8988T (cell line): ENCODE measurements at places on chromosomes 5 and 9.

GRCh38 chr5:169569513-169569912 lies 14.1 kb upstream of the SPDL1 start:
- DNase-seq: no peak

GRCh38 chr5:141192110-141192725 lies at the start of gene PCDHB10:
TSS of gene PCDHB10 (plus strand) at chr5:141192353. CDS start at chr5:141192553, 200 bp downstream.
- peak; percentile 78 for DNase-seq

DNA sequence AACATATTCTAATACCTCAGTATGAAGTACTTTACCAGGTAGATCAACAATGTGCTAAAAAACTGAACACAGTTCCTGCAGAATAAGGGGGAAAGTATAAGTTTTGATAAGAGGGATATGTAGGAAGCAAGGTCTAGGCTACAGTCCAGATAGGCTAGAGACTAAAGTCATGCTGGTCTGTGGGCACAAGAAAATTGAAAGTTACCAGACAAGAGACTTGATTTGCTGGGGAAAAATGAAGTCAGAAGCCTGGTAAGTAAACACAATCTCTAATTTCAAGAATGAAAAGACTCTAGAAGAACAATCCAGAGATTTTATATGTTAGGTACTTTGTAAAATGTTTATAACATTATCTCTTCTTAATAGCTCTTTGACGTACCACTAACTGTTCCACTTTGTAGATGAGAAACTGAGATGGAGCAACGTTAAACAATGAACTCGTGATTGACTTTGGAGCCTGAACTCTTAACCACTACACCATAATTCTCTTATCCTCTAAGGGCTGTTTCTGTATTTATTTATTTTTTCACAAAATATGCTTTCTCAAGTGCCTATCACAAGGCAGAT lies 19.5 kb downstream of the ADAMTS6 start:
- no peak for DNase-seq

GRCh38 chr5:17163221-17163620 lies 54.2 kb upstream of the BASP1 start:
- DNase-seq: no peak

GRCh38 chr9:123346026-123346425 lies 10.0 kb upstream of the CRB2 start:
- DNase-seq: no peak

DNA sequence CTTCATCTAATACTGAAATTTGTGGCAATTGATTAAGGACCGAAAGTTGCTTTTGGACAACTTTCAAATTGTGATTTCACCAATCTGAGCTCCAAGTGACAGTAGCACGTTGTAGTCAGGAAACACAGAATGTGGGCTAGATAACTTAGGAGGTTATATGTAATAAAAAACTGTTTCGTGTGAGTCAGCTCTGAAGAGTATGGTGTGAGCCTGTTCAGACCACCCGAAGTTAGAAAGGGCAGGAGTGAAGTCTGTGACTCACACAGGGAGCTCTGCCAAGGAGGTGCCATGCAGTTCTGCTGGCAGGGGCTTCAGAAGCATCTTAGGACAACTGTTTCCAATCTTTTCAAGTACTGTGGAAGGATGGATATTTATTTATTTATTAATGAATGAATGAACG lies 16.4 kb upstream of the ZBTB34 start:
- DNase-seq: no peak

- DNase-seq: no peak
Observed at GRCh38 chr5:142222225-142222865, 102.5 kb downstream of the SPRY4 start.

GRCh38 chr9:88017096-88017495 lies 42.8 kb upstream of the CDK20 start:
- no peak for DNase-seq

GRCh38 chr5:93062548-93062947 lies 518.5 kb downstream of the NR2F1-AS1 start:
- no peak for DNase-seq

GRCh38 chr5:58181578-58182286 lies 278.2 kb downstream of the PLK2 start:
- DNase-seq: no peak

DNA sequence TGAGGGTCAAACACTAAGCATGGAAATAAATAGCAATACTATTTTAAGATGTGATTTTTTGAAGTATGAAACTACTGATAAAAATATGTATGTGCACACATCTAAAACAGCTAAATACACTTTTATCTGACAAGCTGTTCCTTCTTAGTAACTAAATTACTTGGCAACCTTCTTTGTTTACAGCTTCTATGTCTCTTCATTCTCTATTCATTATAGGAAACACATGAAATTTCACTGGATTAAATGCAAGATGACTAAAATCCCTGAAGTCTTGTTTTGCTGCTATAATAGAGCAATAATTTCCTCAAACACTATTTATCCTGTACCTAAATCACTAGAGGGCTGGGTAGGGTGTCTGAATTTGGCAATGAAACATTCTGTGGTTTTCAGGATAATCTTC lies 11.7 kb downstream of the RICTOR start:
- DNase-seq: no peak

- DNase-seq: no peak
Observed at GRCh38 chr5:179608131-179608581, 15.3 kb downstream of the HNRNPH1 start.

GRCh38 chr9:106626936-106627335 lies 236.0 kb upstream of the ZNF462 start:
- DNase-seq: no peak

DNA sequence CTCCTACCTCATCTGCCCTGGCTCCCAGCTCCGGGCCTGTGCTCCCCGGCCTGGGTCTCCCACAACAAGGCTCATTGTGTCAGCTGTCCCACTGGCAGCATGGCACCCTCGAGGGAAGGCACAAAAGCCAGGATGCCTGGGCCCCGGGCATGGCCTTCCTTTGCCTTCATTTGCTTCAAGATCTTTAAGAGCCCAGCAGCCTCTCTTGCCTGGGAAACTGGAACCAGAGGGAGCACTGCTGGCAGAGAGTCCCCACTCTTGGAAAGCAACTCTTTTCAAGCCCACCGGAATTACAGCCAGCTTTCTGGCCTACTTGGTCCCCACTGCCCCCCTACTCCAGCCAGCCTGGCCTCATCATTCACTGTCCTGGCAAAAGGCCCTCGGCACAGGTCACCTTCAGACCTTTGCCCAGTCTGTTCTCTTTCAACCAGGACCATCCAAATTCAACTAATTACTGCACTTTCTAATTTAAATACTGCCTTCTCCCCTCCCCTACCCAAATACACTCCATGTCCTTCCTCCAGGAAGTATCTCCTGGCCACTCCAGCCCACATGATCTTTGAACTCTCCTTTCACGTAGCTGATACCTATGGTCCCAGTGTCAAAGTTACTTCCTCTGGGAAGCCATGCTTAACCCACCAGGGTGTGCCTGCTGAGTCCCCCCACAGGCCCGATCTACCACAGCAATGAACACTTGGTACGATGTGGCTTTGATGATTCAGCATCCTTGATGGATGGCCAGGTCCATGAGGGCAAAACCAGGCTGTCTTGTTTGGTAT lies 8.9 kb downstream of the ZER1 start:
- no peak for DNase-seq

DNA sequence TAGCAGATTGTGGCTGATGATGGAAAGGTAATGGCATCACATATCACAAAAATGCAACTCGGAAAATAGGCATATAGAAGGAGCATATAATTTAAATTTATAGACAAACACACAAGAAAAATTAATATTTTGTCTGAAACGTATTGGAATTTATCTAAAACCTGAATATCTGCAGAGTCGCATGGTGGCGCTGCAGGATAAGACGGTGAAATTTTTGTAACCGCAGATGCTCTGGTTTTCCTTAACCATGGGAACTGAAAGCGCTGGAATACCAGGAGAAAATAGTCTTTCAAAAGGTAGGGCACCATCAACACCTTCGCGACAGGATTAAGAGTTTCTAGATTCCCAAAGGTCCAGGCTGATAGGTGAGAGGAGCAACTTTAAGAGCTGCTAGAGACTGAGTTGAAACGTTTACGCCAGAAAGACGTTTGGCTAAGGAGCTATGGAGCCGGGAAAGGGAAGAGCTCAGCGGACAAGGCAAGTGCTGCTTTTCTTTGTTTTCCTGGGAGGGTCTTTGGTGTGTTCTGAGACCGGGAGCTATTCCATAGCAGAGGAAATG lies 11.0 kb upstream of the PCDHB15 start:
- no peak for DNase-seq

DNA sequence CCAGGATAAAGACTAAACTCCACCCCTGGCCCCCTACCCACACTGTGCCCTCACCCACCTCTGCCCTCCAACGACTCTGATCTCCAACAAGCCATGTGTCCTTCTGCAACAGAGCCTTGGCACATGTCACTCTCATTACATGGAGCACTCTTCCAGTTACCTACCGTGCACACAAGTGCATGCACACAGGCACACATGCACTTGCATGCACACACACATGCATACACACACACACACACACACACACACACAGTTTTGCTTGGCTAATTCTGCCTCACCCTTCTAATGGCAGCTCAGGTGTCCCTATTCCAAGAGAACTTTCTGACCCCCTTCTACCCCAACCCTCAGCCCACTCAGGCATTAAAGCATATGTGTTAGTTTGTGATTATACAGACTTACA lies 19.6 kb downstream of the GALNT10 start:
- no peak for DNase-seq

GRCh38 chr5:22844636-22845035 lies 8.5 kb downstream of the CDH12 start:
- DNase-seq: no peak

DNA sequence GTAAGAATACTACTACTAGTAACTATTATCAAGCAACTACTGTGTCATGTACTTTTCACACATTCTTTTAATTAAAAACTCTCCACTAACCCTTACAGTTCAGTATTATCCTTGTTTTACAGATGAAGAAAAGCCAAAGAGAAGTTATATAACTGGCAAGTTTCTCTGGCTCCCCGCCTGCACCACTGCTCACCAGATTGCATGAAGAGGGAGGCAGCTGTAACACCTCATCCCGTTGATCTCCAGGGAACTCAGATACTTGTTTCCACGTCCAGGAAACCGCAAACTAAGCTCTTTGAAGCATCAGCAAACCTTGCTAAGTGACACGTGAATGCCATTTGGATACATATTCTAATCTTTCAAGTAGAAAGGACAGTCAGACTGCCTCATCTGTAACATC lies 70.3 kb downstream of the RIGI start:
- DNase-seq: no peak

- DNase-seq: peak; percentile 52
Observed at GRCh38 chr9:114278881-114279570, 43.9 kb upstream of the ORM1 start.

GRCh38 chr9:29981013-29981412 lies 2403.4 kb upstream of the ACO1 start:
- DNase-seq: no peak

GRCh38 chr5:78610636-78611035 lies 37.9 kb downstream of the LHFPL2 start:
- no peak for DNase-seq

- no peak for DNase-seq
Observed at GRCh38 chr5:55364537-55365055, 56.8 kb downstream of the MTREX start.

GRCh38 chr9:109830545-109830944 lies 50.5 kb downstream of the PALM2AKAP2 start:
- DNase-seq: no peak

- no peak for DNase-seq
Observed at GRCh38 chr9:106075236-106075959, 381.1 kb downstream of the TMEM38B start.

- DNase-seq: no peak
Observed at GRCh38 chr5:1730487-1730847, 69.2 kb downstream of the MRPL36 start.

GRCh38 chr5:1933364-1934055 lies 50.8 kb upstream of the IRX4 start:
- no peak for DNase-seq

GRCh38 chr5:16507716-16508115 lies 42.1 kb upstream of the ZNF622 start:
- no peak for DNase-seq
